ENCODE measurements at places on chromosomes 1 and 21.
A peak's percentile ranks its signal among the peaks of the same experiment; 100 is the strongest.

- no peak for DNase-seq
Observed at GRCh38 chr1:56638248-56638647, 6.9 kb upstream of the PRKAA2 start.

- DNase-seq: no peak
Observed at GRCh38 chr1:84365225-84366221, 32.8 kb upstream of the DNASE2B start.

- DNase-seq: peak; percentile 35
Observed at GRCh38 chr21:45551316-45551715, 9.1 kb upstream of the SLC19A1 start.

DNA sequence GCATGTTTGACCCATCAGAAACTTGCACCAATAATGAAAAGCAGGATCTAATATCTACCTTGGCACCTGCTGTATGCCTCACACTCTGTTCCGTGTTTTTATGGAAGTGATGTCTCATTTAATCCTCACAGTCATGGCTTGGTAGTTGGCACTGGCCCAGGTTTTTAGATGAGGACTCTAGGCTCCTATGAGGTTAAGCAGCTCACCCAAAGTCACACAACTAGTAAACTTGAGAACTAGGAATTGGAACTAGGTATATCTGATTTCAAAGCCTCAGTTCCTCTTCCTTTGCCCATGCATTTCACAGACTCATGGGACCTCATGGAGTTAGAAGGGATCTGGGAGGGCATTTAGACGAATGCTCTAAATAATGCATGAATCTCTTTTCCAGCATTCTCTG is 21.3 kb upstream of the TARBP1 start:
- no peak for DNase-seq

DNA sequence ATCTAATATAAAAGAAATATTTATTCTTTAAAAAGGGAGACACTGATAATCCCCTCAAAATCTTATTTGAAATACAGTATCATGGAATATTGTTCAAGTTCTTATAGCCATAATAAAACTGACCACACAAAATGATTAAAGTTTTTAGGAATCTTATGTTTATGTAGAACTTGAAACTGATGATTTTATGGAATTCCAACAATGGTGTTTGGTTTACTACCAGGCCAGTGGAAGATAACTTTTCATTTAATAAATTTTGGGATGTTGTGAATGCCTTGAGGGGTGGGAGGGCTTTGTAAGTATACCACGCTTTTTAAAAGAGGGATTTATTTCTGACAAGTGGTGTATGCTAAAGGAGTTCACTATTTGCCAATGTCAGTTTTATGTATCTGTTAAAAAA is 87.7 kb downstream of the RAB3GAP2 start:
- DNase-seq: no peak

GRCh38 chr1:198113342-198113750 is 43.5 kb upstream of the NEK7 start:
- no peak for DNase-seq

DNA sequence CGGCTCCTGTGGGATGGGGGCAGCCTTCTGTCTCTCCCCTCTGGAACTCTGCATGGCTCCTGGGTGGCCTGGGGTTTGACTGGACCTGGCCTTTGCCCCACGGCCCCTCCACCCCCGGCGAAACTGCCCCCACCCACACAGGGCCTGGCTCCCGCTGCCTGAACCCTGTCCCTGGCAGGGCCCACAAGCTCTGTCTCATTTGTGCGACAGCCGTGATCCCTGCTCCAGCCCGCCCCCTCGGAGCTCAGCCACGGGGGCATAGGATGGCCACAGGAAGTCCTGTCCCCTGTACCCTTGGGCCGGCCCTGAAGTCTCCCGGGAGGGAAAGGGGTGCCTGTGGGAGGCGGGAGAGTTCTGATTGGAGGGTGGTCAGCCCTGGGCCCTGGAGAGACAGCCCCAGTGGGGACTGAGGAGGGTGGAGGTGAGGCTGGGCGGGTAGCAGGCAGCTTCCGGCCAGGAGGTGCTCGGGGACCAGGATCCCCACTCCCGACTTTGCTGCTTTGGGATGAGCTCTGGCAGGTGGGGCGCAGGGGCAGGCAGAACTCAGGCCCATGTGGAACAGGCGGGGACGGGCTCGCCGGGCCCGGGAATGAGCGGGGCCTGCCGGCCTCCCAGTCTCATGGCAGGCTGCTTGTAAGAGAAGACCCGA is 45.1 kb downstream of the SLX9 start:
- no peak for DNase-seq

DNA sequence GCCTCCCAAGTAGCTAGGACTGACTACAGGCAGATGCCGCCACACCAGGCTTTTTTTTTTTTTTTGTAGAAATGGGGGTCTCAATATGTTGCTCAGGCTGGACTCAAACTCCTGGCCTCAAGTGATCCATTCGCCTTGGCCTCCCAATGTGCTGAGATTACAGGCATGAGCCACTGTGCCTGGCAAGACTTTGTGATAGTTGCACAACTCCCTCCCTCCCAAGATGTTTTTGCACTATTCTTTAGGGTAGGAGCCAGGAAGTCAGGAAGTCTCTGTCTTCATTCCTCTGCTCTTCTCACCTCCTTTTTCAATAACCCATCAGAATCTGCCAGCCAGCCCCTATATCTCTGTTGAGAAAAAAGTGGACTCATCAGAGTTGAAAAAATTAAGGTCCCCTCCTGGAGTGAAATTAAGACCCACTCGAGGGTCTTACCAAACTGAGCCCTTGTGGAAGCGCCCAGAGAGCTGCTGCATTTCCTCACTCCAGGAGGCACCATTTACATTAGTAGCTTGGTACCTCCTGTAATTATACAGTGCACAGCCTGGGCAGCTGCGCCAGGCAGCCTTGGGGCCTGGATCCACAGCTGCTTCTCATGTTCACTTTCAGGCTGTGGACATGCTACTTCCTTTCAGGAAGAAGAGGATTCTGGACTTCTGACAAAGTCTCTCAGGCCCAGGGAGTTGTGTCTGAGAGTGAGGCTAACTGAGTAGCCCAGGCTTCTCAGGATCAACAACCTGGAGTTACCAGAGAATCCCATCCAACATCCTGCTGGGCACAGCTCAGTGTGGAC is 24.0 kb downstream of the TCEA3 start:
- no peak for DNase-seq

GRCh38 chr1:167262836-167263235 is 42.1 kb downstream of the POU2F1 start:
- no peak for DNase-seq

GRCh38 chr1:17027403-17027802 is 15.7 kb upstream of the ATP13A2 start:
- DNase-seq: no peak

DNA sequence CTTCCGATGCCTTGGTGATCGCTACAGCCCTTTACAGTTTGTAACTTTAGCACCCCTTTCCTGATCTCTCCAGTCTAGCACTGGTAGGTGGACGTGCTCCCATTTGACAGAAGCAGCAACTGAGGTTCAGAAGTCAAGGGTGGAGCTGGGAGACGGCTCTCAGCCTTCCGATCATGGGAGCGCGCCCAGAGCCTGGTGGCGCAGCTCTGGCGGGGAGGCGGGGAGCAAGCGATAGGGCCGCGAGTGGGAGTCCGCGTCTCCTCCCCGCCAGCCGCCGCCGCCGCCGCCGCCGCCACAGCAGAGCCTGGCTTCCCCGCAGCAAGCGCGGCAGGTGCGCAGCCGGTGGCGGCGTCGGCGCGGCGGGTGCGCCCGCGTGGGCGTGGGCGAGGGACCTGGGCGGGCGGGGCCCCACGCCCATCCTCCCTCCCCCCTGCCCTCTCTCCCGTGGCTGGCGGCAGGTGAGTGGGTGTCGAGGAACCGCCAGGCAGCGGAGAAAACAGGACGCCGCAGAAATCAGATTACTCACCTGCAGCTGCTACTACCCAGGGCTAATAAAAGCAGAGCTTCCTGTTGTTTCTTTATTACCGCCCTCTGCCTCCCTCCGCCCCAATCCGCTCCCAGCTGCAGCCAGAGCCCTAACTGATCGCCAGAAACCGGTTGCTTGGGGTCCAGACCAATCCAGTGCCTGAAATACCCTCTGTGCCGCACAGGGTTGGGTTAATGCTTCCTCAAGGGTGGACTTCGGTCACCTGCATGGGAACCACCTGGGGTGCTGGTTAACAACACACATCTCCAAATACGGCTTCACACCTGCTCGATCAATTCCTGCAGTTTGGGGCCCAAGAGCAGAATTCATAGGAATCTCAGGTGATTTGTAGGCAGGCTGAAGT is 60.2 kb upstream of the ID3 start:
- DNase-seq: no peak

DNA sequence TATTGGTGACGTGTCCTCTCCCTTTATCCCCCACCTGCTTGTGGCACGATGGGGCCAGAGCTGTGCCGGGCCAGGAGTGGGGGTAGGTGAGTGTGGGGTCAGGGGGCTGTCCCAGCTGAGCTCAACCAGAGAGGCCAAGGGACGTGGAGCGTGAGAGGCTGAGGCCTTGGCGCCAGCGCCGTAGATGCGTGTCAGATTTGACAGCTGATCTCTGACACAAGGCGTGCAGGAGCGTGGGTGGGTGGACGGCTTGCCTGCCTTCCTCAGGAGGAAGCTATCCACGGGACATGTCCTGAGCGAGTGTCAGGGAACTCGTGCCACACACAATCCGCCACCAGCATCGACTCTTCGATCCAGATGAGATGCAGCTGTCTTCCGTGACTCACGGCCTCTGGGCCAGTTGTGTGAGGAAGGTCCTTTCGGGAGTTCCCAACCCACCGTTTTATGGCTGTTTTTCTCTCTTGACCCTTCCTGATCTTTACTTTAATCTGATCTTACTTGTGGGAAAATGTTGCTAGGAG is 56.7 kb downstream of the SPSB1 start:
- DNase-seq: no peak

- DNase-seq: no peak
Observed at GRCh38 chr1:173392895-173393658, 84.1 kb upstream of the PRDX6 start.

- DNase-seq: peak; percentile 51
Observed at GRCh38 chr1:160429125-160429561, 28.8 kb downstream of the VANGL2 start.

GRCh38 chr1:209696673-209697072 is 8.0 kb upstream of the HSD11B1 start:
- DNase-seq: no peak

- DNase-seq: no peak
Observed at GRCh38 chr1:22778862-22779520, 68.4 kb downstream of the EPHB2 start.

GRCh38 chr1:22531251-22531650 is 32.0 kb upstream of the EPHA8 start:
- DNase-seq: no peak

DNA sequence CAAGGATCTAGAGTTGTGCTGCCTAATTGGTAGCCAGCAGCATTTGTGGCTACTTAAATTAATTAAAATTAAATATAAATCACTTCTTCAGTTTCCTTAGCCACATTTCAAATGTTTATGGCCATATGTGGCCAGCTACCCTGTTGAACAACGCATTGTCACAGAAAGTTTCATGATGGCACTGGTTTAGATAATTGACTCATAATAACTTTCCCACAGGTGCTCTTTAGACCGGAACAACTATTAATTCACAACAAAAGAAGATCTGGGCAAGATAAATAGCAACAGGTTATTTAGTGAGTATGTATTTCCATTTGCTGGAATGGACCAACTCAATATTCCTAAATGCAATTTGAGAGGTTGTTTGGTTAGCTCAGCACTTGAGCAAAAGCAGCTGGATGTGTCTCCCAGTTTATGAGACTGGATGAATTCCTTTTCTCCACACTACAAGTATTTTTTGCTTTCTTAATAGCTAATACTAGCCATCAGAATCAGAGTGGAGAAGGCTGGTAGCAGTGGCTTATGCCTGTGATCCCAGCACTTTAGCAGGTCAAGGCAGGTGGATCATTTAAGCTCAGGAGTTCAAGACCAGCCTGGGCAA is 3.7 kb upstream of the AMIGO1 start:
- peak; percentile 26 for DNase-seq

GRCh38 chr1:11680270-11681070 is 478 bp downstream of the MAD2L2 start:
- no peak for DNase-seq

- peak; percentile 17 for DNase-seq
Observed at GRCh38 chr1:115296981-115297380, 41.1 kb downstream of the NGF start.

GRCh38 chr1:186503190-186503589 is 42.3 kb upstream of the PDC start:
- DNase-seq: no peak
